Stimulated activated CD4-positive, alpha-beta T cell treated with anti-CD3 and anti-CD28 coated beads, Interleukin-1b, Interleukin-23, amount 100 ng/mL, for 4 hours (primary cell): ENCODE measurements at places on chromosomes 16 and 17.
A peak's percentile ranks its signal among the peaks of the same experiment; 100 is the strongest.

DNA sequence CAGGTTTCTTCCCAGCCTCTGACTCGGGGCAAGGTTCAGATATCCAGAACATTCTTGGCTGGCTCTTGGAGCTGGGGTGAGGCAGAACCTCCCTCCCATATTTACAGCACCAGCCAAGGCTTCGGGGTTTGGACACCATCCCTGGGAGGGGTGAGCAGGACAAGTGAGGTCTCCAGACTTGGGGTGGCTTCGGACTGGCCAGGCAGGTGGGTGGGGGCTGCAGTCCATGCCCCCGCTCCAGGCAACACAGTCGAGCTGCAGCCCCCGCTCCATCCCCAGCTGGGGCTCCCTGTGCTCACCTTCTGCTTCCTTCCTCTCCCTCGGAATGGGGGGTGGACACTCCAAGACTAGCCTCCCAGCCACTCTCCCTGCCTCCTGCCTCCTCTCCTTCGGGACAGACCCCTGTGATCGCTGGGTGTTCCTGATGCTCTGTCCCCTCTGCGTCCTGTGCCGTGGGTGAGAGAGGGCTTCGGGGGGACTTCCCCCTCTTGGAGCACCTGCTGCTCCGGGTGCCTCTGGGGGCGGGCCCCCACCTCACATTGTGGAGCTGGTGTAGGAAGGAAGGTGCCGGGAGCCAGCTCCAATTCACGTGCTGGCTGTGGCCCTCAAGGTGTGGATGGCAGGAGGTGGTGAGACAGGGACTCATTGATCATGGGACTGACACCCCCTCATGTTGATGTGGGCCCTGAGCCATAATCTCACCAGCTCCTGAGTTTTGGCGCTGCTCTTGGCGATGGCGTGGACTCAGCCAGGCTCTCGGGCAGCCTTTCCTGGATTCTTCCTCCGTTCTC is 189.2 kb downstream of the SEC14L1 start:
- no peak for DNase-seq

DNA sequence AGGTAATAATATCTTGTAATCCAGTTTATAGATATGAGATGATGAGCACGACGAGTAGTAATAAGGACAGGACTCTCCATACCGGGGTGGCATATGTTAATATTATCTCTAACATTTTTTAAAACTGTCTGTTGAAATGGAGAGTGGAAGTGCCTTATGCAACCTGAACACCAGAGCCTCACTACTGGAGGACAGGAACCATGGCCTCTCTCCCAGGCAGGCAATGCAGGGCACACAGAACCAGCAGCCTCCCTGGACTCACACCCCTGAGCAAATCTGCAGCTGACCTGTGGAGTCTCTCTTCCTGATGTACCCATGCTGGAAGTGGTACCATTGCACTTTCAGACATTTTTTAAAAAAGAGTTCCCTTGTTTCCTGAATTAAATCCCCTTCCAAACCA is 55.2 kb upstream of the ERN1 start:
- DNase-seq, result no peak

DNA sequence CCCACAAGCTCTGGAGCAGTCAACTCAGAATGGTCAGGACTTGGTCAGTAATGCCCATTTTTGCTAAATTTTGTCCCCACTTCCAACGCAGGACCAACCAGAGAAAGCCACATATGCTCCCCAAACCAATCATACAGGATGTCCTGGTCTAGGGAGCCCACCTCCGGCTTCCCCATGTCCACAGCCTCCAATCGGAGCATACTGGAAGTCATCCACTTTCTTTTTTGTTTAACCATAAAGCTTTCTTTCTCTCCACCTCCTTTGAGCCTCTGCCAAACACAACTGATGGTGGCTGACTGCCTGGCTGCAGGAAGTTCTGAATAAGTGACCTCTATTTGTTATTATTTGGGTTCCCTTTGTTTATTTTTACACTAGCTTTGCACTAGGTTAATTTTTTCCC is 549.1 kb downstream of the WWOX start:
- no peak for DNase-seq

DNA sequence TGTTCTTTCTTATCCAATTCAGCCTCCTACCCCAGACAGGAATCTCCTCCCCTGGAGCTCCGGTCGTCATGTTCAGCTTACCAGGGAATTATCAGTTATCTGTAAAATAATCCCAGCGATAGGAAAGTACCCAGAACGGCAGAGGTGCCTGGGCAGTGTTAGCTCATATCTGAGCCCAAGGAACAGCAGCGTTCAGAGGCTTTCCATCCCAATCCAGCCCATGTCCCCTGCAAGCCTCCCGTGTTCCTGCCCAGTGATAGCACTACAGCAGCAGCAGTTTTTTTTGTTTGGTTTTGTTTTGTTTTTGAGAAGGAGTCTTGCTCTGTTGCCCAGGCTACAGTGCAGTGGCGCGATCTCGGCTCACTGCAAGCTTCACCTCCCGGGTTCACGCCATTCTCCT is 158.2 kb downstream of the CMIP start:
- DNase-seq, result no peak

GRCh38 chr17:32693194-32693897 is 183.6 kb downstream of the MYO1D start:
- DNase-seq, result no peak

DNA sequence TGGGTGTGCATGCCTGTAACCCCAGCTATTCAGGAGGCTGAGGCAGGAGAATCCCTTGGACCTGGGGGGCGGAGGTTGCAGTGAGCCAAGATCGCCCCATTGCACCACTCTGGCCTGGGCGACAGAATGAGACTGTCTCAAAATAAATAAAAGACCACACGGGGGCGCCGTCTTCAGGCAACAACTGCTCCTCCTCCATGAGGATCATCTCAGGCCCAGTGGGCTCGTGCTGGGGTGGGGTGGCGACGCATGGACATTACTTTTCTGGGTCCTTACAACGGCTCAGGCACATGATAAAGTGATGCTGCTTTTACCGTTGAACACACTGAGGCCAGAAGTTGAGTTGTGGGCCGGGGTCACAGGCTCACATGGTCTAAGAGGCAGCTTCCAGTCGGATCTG is 56.2 kb downstream of the PRMT7 start:
- DNase-seq, result no peak

DNA sequence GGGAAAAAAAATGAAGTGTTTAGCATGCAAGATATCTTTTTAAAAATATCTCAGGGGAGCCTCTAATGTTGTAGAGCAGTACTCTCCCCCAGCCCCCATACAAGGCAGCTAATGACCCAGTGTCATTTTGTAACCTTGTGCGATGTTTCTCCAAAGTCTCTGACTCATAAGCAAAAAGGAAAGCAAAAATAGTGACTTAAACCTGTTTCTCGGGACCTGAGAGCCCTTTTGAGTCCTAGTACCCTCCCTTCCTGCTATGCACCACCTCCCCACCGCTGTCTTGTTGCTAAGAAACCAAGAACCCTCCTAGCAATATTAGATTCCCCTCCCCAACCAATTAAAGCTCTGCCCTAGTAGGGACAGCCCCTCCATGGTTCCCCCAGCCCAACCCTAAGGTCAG is 2.8 kb downstream of the MYCBPAP start:
- DNase-seq, result peak; percentile 22

- DNase-seq, result no peak
Observed at GRCh38 chr17:77098884-77099545, 41.8 kb upstream of the SEC14L1 start.

DNA sequence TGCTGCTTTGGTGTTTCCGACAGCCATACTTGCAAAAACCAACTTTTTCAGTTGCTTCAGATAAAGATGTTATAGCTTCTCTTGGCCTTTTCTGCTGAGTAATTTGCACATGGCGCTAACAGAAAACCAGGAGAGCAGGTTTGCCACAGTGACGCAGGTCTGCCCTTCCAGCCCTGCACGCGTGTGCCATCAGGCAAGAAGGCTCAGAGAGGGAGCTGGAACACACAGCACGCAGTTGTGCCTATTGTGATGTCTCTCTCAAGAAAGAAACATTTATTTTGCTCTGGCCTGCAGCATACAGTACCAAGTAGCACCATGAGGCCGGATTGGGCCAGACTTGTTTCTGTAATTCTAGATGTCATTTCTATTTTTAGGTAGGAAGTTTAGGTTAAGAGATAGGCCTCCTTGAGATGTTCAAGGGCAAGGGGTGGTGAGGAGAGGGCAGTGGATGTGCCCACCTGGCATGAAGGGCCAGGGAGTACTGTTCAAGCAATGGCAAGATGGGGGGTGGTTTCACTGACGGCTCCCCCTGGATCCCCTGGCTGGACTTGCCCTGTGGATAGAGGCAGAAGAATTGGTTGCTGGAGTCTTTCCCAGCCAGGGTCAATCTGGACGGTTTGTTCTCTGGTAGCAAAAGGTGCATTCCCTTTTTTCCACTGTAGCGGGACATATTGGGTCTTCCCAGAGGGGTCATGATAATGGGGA is 1.9 kb downstream of the CBX2 start:
- DNase-seq, result no peak

GRCh38 chr17:13474073-13474800 is 127.5 kb downstream of the HS3ST3A1 start:
- DNase-seq, result no peak

DNA sequence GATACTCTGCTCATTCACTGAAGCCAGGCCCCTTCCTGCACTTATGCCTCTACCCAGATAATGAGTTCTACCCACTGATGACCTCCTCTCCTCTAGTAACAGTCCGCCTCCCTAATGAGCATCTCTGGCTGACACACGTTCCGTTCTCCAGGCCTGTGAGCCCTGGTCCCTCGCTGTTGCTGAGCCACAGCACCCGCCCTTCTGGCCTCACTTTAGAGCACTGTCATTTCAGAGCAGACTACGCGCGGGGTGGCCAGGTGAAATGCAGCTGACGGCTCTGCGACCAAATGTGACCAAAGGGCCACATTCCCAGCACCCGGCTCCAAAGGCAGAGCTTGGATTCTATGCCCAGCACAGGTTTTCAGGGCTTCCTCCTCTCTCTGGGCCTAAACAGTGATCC is 13.8 kb downstream of the PSMD3 start:
- DNase-seq, result no peak

DNA sequence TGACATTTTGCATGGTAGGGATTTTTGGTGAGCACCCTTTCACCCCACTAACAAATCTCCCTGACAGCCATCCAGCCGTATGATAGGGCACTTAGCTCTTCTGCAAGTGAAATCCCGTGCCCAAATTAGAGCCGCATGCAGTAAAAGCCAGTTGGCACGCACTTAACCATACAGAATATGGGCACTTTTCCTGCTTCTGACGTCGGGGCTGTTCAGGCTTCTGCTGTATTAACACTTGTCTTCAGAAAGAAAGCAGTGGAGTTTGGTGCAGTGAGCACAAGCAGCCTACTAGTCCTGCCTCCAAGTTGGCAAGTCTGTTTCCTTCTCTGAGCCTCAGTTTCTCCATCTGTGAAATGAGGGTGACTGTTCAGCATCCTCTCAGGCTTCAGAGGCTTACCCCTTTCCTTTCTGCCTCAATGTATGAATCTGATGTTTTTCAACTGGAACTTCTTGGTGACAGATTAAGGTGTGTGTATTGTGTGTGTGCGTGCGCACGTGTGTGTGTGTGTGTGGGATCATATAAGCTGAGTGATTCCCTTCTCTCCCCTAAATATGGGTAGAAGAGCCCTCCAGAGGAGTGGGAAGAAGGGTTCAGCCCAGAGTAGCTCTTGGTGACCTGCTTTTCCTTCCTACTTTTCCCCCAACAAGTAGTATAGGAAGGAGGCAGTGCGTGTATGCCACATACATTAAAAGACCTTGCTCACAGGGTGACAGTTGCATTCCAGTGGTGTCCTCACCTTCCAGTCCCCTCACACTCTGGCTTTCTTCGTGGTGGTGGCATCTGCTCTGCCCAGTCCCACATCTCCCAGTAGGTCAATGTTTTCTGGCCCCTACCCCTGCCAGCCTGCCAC is 19.0 kb downstream of the IGF2BP1 start:
- no peak for DNase-seq

- no peak for DNase-seq
Observed at GRCh38 chr16:22864375-22864774, 50.4 kb downstream of the HS3ST2 start.

GRCh38 chr16:72458035-72458434 is 286.1 kb upstream of the PMFBP1 start:
- no peak for DNase-seq

- DNase-seq, result no peak
Observed at GRCh38 chr17:3035968-3036280, 27.5 kb downstream of the OR1D5 start.

GRCh38 chr16:70700101-70701020 is 14.5 kb upstream of the MTSS2 start:
- no peak for DNase-seq

- DNase-seq, result no peak
Observed at GRCh38 chr17:17745476-17746455, 64.5 kb downstream of the RAI1 start.

GRCh38 chr16:88508868-88509748 is 56.0 kb downstream of the ZFPM1 start:
- no peak for DNase-seq

GRCh38 chr16:46606231-46606630 is 14.9 kb downstream of the SHCBP1 start:
- no peak for DNase-seq

- peak; percentile 45 for DNase-seq
Observed at GRCh38 chr17:49315551-49316257, 46.3 kb downstream of the ZNF652 start.
